ENCODE measurements at places on chromosomes 6 and 20.

DNA sequence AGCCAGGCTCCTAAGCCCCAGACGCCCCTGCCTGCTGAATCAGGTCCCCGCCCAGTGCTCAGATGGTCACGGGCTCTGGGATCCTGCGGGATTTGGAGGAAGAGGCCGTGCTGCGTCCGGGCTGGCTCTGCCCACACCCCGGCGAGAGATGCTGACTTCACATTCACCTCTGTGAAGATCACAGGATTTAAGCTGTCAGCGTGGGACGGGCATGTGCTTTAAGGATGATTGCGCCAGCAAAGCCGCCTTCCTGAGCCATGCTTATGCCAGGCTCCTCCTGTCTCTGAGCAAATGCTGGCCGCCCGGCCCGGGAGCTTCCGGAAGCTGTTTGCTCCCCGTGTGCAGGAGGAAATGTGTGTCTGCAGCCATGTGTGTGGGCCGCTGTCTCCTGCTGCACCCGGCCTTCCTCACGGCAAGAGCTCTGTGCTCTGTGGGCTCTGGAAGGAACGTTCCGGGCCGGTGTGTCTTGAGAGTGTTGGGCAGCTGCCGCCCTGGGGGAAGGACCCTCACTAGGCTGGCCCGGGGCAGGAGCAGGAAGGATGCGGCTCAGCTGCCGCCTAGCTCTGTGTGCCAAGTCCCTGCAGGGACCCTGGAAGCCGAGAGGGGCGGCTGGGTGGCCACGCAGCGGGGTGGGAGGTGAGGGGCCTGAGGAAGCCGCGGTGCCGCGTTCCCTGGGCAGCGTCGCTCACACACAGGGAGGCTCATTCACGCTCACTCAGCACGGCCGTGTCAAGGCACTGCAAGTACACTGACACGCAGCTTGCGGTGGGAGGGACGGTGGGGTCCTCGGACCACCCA is 19.0 kb upstream of the BHLHE23 start:
- DNase-seq, result no peak

GRCh38 chr6:157811476-157812173 is 11.4 kb upstream of the SNX9 start:
- no peak for DNase-seq

DNA sequence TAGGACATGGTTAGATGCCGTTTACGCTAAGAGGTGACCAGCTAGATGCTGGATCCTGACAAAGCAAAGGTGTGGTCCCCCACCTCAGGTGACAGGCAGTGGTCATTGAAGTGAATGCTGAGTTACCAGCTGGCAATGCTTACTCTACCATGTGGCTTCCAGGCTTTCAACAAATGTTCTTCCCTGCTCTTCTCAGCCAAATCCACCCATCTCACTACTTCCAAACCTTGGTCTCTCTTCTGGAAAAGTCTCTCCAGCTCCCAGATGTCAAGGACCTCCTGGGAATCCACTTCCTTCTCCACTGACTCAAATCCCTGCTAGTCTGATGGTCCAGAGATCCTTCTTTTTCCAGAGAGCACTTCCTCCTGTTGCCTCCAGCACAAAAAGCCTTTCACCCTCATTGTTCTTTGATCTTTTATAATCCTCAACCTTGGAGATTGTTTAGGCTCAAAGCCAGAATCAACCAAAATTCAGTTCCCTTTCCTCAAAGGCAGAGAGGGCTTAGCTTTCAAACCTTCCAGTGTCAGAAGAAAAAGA is 228.0 kb downstream of the ZNF217 start:
- no peak for DNase-seq

GRCh38 chr6:157921685-157922367 is 59.8 kb upstream of the SYNJ2 start:
- no peak for DNase-seq

- DNase-seq, result no peak
Measured at GRCh38 chr20:9488063-9488462, 26.3 kb upstream of the LAMP5 start.

- DNase-seq, result no peak
Measured at GRCh38 chr20:58420798-58421496, 31.9 kb downstream of the VAPB start.

GRCh38 chr6:100317031-100317430 is 147.7 kb downstream of the SIM1 start:
- no peak for DNase-seq

DNA sequence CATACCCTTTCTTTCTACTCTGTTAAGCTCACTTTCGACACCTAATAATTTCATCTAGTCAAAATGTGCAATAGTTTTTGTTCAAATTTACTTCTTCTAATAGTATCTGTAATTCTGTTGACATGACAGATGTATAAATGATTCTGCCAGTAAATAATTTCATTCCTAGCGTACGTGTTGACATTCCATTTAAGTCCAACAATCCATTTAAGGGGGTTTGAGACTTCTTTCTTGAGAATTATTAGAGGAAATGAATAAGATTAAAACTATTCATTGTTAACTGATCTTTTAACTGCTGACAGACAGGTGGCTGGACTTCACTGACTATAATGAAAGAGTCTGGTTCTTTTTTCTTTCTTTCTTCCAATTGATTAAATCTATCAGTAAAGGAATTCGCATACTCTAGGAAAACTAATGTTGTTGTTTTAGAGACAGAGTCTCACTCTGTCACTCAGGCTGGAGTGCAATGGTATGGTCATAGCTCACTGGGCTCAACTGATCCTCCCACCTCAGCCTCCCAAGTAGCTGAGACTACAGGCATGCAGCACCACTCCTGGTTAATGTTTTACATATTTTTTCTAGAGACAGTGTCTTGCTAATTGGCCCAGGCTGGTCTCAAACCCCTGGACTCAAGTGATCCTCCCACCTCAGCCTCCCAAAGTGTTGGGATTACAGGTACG is 55.9 kb downstream of the MAP3K5 start:
- DNase-seq, result no peak

DNA sequence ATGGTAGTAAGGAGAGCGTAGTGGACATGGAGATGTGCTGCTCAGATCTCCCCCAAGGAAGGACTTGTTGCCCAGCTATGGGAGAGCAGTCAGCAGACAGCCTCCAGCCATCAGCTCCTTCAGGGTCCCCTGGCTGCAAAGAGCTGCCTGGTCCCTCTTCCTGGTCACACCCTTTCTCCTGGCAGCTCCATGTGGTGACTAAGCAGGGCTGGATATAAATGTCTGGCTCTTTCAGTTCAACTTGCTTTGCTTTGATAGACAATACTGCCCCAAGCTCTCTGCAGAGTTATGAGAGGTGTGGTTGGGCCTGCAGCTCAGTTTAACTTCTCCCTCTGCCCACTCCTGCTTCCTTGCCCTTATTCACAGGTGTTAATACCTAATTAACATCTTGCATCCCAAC is 64.1 kb upstream of the DDR1 start:
- no peak for DNase-seq

GRCh38 chr20:52056203-52057062 is 135.1 kb downstream of the ZFP64 start:
- no peak for DNase-seq

- no peak for DNase-seq
Measured at GRCh38 chr6:63440057-63440456, 120.3 kb upstream of the LGSN start.

DNA sequence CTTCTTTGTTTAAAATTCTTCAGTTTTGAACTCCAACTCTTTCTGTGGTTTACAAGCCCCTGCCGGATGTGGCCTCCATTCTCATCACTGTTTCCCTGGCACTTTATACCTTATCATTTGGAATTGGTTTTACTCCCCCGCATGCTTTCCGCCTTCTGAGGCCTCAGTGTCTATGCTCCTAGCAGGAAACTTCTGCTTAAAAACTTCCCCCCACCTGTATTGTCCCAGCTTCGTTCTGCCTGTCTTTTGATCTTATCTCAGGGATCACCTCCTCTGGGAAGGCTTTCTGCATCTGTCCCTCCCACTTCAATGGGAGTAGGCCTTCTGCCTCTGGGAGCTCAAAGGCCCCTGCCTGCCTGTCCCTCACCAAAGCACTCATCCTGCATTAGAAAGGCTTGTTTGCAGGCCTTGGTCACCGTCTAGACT is 3.4 kb upstream of the ANGPT4 start:
- no peak for DNase-seq

GRCh38 chr6:16278048-16278724 is 39.8 kb downstream of the GMPR start:
- no peak for DNase-seq

- DNase-seq, result no peak
Measured at GRCh38 chr6:97399208-97399607, 116.2 kb upstream of the MMS22L start.

DNA sequence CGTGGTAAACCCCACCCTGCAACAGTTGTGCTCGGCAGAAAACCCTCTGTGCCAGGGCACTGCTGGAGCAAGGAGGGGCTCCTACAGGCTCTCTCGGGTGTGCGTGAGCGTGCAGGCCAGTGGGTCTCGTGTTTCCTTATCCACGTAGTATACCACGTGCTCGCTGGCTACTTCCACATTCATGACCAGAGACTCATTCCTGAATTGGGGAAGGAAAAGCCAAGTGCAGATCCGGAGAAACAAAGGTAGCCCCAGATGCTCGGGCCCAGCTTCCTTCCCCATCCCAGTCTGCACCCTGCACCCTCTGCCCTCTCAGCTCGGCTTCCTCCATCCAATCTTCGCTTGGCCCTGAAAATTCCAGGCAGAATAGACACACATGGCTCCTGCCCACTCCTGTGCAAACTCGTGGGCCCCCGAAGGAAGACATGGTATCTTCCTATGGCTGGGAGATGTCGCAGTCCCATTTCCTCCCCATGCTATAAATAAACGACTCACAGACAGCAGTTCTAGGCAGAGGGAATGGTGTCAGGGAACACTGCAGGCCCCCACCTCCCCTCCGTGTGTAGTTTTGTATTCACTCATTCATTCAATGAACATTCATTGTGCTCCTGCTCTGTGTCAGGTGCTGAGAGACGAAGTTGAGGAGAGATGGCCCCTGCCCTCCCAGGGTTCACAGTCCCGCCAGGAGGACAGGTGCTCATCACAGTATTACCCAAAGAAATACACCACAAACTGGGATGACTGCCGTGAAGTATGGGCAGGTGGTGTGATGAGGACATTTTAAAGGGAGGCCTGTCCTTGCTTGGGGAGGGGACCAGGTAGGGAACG is 29.6 kb downstream of the NPEPL1 start:
- DNase-seq, result no peak

- no peak for DNase-seq
Measured at GRCh38 chr6:35487658-35488516, 9.0 kb downstream of the TEAD3 start.

DNA sequence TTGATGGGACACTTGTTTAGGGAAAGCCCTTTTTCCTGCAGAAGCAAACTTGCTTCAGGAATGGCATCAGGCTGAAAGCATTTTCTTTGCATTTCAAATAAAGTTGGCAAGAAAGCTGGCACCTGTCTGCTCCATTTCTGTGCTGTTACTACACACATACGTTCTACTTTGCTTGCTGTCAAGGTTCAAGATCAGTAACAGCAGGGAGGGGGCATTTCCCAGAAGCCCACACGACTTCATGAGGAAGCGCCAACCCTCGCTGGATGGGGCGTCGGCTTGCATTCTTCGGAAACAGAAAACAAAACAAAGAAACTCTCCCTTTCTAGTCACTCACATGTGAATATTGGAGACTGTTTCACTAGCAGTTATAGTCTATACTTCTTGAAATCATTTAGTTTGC is 46.4 kb downstream of the AKAP12 start:
- DNase-seq, result no peak

GRCh38 chr6:20370801-20371200 is 30.9 kb upstream of the E2F3 start:
- DNase-seq, result no peak

- no peak for DNase-seq
Measured at GRCh38 chr20:38812709-38813573, 7.4 kb downstream of the PPP1R16B start.

- DNase-seq, result no peak
Measured at GRCh38 chr6:93124006-93124632, 295.2 kb downstream of the EPHA7 start.

GRCh38 chr20:61644378-61645076 is 392.5 kb downstream of the CDH4 start:
- DNase-seq, result no peak

GRCh38 chr6:125117818-125118217 is 35.8 kb upstream of the TPD52L1 start:
- DNase-seq, result no peak

DNA sequence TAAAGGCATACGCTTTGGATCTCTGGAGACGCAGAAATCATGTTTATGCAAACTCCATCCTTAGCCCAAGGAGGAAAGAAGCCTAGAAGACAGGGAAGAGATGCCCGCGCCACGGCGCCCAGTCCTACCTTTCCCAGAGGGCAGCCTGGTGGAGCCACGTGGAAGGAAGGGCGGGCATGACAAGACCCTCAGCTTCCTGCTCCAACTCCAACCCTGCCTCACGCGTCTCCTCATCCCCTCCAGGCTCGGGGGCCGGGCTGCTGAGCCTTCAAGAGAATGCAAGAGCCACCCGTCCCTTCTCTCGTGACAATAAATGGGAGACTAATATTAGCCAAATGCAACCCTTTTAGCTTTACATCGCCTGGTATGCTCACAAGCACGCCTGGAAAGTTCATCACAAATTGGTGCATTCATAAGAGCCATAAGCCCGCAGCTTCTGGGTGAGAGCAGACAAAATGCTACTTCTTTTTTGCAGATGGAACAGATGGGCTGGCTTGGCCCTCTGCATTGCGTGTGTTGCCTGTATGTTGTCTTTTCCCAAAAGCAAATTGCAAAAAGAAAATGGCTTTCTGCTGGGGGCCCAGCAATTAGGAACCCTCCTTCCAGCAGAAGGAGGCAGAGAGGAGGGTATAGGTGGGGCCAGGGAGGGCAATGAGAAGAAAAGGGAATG is 8.2 kb upstream of the NTSR1 start:
- DNase-seq, result no peak
